ENCODE measurements at places on chromosomes 16 and 17.
A peak's percentile ranks its signal among the peaks of the same experiment; 100 is the strongest.

DNA sequence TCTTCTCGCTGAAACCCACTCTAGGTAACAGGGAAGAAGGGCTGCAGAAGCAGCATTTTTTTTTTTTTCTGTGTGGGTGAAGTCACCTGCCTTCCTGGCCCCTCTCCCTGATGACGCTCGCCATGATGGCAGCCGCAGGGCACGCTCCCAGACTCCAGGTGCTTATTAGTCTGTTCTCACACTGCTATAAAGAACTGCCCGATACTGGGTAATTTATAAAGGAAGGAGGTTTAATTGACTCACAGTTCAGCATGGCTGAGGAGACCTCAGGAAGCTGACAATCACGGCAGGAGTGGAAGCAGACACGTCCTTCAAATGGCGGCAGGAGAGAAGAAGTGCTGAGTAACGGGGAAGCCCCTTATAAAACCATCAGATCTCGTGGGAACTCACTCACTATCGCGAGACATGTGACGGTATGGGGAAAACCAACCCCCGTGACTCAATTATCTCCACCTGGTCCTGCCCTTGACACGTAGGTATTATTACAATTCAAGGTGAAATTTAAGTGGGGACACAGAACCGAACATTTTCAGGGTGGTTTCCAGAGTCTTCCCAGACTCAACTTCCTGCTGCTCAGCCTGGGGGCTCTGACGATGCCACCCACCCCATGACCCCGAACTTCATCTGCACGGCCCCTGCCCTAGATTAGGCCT lies 34.9 kb upstream of the NLRP1 start:
- no peak for DNase-seq

- DNase-seq: no peak
These were observed 89.4 kb downstream of the YPEL2 start for GRCh38 chr17:59420901-59421300.

GRCh38 chr16:10589109-10589508 lies 8.7 kb upstream of the EMP2 start:
- no peak for DNase-seq

GRCh38 chr16:87392821-87393679 lies 914 bp downstream of the MAP1LC3B start:
- peak; percentile 17 for DNase-seq

- no peak for DNase-seq
These were observed 23.0 kb downstream of the NSMCE1 start for GRCh38 chr16:27245276-27246172.

- DNase-seq: no peak
These were observed 8.3 kb upstream of the CDH5 start for GRCh38 chr16:66358231-66358630.

DNA sequence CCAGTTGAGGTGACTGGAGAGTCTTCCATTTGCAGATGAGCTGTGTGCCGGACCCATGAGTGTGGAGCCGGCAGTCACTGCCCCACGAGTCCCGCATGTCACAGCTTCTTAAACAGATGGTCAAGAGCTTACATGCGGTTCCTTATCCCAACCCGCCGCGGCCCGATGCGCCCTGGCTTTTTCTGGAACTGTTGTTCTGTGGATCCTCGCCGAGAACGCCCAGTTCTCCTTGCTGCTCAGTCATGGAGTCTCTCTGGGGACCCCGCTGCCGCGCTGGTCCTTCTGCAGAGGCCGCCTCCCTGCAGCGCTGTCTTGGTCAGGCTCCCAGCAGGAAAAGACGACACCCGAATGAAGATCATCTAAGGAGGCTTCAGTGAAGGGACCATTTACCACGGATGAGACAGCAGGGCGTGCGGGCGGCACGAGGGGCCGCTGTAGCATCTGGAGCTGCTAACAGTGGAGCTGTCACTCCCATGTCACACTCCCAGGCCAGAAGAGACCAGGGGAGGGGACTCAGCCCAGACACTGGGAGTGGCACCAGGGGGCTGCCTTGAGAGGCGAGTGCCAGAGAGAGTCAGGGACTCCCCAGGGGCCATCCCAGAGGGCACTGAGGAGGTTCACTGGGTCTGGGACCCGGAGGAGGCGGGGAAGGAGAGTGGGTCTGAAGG lies 10.8 kb upstream of the LGALS3BP start:
- DNase-seq: no peak

GRCh38 chr16:75251280-75252048 lies at the start of gene BCAR1:
Gene BCAR1 (minus strand): TSS chr16:75251624. CDS start chr16:75251482, 142 bp downstream.
- peak; percentile 89 for DNase-seq

DNA sequence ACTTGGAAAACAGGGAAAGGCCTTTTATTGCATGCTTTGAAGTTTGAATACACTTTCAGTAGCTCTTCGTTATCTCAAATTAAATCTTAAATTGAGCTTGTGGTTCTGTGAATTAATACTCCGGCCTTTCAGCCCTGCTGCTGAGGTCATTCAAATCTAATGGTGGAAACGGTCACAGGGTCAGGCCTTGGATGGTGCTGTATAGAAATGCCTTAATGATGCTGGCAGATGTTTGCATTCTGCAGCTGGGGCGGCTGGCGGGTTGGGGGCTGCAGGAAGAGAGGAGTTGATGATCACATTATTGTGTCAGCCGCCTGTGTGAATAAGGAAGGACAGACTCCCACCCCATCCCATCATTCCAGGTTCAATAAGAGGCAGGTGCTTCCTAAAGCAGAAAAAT lies 723.6 kb downstream of the WWOX start:
- no peak for DNase-seq

DNA sequence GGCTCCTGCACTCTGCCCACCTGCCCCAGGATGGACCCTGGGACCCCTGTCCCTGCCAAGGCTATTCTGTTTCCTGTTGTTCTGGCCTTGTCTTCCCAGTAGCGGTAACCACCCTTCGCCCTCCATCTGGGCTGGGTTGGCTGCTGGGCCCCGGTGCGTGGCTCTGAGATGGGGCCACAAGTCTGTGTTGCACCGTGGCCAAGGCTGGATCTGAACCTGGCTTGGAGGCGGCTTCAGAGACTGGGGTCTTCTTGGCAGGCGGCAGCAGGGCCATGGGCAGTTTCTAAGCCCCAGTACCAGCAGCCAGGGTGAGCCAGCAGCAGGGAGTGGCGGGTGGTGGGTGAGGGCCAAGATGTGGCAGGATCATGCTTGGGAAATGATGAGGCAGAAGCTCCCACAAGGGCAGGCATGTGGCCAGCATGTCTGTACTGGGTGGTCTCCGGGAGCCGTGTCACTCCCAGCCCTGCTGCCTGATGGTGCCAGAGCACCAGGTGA lies 12.6 kb downstream of the MAP2K3 start:
- DNase-seq: no peak

DNA sequence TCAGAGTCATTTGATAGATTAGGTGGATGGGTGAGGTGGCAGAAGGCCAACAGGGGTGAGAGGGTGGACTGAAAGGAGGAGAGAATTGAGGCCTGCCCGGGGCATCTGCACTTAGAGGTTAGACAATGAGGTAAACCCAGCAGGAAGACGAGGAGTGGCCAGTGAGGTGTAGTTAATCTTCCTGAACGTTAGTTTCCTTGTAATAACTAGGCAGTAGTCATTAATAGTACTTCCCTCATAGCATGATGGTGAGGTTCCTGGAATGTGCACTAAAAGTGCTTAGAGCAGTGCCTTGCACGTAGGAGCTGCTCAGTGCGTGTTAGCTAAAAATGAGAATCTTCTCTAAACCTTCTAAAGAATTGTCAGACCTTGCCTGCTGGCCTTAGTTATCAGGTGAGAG lies 13.5 kb upstream of the KSR1 start:
- no peak for DNase-seq

GRCh38 chr17:78341559-78342448 lies 18.1 kb downstream of the SOCS3 start:
- peak; percentile 83 for DNase-seq

DNA sequence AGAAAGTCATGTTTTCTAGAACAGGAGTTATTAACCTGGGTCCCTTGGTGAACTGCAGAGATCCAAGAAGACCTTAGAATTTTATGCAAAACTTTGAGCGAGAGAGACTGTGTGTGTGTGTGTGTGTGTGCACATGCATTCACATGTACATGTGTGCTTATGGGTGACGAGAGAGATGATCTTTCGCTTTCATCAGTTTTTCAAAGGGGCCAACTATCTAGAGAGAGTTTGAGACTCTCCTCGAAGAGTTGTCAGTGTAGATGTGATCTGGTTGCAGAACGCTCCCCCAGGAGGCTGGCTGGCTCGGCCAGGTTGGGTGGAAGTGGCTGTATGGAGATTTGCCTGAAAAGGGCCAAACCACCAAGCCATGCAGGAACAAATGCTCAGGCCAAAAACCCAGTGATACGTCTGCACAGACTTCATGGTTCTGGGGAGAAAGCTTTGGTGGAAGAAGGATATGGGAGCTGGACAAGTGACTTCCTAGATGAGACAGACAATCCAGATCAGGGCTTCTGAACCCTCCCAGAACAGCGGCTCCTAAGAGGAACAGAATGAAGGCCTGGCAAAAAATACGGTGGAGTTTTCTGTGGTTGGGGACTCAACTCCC lies 6.1 kb downstream of the PIK3R5 start:
- no peak for DNase-seq

GRCh38 chr17:65449495-65449894 lies 112.0 kb downstream of the AXIN2 start:
- DNase-seq: no peak

DNA sequence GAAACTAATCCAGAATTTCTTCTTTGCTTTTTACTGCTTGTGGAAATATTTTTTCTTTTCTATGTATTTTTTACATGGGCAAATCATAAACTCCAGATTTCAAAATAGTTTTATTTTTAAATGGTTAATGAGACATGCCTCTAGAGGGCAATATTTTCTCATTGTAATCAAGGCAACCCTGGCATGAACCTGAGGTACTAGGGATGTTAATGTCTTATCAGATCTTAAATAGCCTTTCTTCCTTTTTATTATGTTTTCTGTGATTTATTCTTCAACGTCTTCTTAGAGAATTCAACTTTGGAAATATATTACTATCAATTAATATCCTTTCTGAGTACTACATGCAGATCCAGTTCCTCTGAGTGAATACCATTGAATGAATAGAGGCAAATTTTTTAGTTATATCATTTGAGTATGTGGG lies 324.7 kb downstream of the BCAS3 start:
- no peak for DNase-seq

- no peak for DNase-seq
These were observed 125.0 kb upstream of the RPL38 start for GRCh38 chr17:74078363-74078941.

DNA sequence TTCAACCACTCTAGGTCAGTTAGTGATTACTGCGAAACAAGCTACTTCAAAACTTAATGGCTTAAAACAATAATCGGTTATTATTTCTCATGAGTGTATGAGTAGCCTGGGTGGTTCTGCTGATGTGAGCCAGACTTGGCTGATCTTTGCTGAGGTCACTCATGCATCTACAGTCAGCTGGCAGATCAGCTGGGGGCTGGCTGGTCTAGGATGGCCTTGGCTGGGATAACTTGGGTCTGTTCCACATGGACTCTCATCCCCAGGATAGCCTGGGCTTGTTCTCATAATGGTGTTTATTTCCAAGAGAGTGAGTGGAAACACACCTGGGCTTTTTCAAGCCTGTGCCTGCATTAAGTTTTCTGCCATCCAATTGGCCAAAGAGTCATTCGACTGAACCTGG lies 13.0 kb downstream of the CCDC182 start:
- no peak for DNase-seq

DNA sequence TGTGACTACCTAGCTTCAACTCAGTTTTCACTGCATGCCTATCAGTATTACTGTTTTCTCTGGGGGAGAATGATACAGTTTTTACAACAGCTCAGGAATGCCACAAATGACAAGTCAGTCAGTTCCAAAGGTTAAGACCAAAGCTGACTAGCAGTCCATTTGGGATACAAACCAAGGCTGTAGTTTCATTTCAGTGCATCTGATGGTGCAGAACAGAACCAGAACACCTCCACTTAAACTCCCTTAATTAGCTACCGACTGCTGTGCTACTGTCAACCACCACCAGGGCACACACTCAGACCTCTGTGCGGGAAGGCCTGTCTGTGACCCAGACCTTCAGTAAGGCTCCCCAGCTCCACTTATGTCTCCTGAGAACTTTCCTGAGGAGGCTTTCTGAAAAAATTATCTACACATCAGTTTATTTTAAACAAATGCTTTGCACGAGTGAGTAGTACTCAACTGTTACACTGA lies 20.4 kb downstream of the NFE2L1 start:
- no peak for DNase-seq

- no peak for DNase-seq
These were observed 2.4 kb upstream of the EIF1 start for GRCh38 chr17:41686281-41686680.

DNA sequence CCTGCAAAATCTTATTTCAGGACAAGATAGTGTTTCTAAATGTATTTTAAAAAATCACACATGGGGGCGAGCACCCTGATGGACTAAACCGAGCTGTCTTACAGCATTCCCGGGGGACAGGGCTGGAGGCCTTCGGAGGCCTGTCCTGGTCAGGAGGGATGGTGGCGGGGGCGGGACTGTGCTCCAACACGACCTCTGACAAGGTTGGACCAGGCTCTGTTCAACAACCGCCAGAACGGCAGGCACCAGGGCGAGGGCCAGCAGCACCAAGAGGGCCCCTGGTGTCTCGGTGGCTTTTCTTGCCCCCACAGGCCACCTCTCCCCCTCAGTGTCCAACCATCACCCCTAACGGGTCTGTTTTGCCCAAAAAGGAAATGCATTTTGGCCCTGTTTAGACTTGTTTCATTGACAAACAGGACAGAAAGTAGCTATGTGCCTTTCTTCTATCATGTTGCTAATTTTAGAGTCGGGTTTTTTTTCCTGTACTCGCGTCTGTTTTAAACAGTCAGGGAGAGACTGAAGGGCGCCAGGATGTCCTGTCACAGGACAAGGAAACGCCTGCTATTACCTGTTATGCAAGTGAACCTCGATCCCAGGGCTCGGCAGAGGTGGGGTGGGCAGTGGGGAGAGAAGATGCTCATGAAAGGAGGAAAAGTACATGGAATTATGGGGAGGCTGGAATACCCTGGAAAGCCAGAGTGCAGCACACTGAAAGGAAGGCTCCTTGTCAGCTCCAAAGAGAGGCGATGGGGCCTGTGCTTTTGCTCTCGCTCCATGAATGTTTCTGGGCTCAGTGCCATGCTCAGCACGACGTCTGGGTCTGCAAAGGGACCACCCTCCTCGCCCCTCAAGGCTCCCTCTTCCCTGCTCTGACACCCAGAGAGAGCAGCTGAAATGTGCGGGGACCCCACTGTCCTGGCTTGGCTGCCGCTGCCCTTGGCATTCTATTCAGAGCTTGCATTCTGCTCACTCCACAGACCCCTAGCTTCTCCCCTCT lies 11.9 kb downstream of the TMEM204 start:
- no peak for DNase-seq

GRCh38 chr17:8142887-8143580 lies 9.2 kb downstream of the PER1 start:
- no peak for DNase-seq

DNA sequence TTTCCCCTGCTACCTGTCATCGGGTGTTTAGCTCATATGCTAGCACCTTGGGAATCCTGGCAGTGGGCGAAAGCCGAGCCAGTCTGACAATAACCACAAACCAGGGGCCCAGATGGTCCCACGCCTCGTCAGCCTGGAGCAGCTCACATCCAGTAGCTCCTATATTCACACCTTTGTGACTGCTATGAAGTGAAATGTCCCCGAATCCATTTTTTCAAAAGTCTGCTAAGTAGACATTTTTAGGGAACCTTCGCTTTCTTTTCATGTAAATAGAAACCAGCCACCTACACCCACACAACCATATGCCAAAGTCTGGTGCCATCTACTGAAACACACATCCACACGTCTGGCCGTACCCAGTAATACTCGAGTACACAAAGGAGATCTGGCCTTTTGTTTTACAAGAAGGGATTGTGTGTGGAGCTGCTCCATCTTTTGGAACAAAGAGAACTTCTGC lies 176.8 kb downstream of the SLC39A11 start:
- DNase-seq: peak; percentile 27
